Mesothelial cell of epicardium (in vitro differentiated cells): ENCODE measurements at places on chromosomes 2 and 18.

- no peak for DNase-seq
These were observed 260.5 kb downstream of the CELF4 start for GRCh38 chr18:37305066-37305465.

DNA sequence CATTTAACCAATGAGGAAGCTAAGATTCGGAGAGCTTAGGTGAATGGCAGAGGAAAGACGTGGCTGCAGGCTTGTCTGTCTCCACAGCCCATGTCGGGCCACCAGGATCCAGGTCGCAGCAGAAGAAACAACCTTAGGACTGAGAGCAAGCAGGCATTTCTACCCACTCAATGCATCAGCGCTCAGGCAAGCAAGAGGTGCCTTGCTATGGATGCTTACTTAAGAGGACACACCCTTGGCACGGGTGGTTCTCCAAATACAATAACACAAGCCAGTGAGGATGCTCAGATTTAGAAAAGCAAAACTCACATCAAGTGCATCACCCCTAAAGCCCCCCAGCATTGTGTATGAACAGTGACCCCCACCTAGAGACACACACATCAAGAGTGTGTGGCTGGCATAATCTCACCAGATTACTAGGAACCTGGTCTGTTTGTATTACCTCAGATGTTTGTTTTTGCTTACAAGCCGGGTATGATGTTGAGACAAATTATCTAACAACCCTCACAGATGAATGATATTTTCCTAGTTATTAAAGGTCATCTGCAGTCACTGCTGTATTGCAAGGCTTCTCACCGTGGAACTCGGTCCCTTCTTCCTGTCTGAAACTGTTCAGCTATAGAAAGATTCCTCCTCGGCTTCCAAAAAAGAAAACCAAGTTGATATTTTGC is 34.2 kb upstream of the NPAS2 start:
- DNase-seq = no peak

GRCh38 chr2:113922335-113922734 is 32.4 kb downstream of the ACTR3 start:
- DNase-seq = no peak

DNA sequence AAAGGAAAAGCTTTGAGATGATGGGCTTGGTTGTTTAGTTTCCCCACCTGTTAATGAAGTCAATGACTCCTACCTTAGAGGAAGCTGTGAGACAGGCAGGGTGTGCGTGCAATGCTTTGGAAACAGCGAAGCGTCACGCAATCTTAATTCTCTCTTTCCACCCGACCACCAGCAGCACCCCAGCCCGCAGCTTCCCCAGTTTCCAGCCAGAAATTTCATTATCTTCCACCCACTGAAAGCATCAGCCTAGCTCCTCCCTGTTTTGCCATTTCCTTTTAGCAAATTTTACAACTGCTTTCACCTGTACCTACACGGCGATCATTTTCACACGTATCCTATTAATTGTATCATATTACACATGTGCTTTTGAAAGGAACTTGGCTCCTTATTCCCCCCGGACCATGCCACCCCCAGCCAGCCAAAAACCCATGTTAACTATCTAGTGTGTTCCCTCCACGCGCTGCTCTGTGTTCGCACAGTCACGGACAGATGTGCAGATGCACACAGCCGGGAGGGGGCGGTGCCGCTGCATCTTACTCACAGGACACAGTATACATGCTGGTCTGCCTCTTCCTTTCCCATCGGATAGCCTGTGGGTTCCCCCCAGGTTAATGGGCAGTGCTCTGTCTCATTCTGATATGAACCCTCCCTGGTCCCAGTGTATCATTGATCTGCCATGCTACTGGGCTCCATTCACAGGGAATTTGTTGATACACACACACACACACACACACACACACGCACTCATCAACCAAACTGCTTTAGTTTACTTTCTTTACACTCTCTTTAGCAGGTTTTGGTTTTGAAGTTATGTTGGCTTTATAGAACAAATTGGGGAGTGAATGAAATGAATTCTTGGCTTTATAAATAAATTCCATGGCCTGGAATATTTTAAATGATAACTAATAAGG is 22.4 kb downstream of the CYP27C1 start:
- peak; percentile 70 for DNase-seq

DNA sequence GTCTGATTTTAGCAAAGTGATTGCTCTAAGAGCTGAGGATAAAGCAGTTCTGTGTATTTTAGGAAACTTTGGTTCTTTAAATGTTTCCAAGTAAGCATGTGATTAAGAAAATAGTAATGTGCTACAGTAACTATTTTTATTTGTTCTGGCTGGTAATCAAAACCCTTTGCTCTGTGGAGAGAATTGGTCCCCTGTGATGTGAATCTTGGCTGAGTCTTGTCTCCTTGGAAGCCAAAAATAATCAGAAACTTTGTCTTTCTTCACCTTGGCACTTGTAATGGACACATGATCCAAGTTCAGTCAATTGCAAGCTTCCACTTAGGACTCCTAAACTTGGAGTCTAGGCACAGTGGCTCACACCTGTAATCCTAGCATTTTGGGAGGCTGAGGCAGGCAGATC is 422.7 kb upstream of the CDH20 start:
- DNase-seq = no peak

DNA sequence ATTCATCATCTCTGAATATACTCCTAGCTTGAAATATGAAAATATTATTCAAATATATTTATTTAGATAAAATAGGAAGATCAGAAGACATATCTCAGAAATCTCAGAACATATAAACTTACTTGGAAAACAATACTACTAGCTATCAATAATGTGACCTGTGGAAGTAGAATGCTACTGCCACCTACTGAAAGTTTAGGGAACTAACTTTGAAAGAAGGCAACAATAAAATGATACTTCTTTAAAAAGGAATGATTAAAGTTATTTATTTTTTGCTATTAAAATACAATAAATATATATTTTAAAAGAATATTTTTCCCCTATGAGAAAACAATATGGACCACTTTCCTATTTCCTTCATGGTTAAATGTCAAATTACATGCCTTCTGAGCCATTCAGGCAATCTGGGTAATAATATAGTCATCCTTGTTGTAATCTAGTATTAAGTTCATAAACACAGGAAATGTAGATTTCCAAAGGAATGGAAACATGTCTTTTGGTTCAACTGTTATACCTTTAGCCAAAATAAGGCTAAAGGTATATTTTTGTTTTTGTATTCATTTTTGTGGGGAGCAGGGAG is 26.0 kb downstream of the ACADL start:
- DNase-seq = no peak

- DNase-seq = no peak
These were observed 333.3 kb upstream of the CDH2 start for GRCh38 chr18:28510210-28510609.

DNA sequence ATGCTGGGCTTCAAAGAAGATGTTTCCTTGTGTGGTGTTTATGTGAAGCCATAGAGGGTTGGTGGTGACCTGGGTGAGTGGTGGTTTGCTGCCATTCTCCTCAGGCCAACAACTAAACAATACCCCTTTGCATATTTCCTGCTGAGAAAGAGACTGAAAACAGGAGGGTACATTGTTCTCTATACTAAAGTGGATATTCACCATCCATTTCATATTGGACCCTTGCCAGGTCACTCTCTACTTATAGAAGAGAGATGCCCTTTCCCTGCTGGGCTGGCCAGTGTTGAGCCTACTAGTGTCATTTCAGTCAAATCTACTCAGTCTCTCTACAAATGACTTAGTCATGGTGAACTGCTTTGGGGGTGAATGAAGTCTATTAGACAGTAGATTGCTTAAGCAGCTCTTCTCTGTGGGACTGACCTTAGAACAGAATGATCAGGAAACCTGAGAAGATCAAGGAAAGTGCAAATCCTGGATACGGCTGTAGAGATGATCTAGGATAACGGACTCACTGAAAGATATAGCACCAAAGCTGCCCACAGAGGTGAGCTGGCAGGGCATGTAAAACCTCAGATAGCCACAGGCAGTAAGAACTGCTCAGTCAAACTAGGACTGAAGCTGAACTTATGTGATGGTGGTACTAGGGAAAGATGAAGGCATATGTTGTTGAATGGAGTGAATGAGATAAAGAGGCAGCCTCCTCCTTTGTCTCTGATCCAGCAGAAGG is 154.9 kb downstream of the MYO3B start:
- no peak for DNase-seq
